ENCODE measurements at places on chromosomes 6 and 20.

DNA sequence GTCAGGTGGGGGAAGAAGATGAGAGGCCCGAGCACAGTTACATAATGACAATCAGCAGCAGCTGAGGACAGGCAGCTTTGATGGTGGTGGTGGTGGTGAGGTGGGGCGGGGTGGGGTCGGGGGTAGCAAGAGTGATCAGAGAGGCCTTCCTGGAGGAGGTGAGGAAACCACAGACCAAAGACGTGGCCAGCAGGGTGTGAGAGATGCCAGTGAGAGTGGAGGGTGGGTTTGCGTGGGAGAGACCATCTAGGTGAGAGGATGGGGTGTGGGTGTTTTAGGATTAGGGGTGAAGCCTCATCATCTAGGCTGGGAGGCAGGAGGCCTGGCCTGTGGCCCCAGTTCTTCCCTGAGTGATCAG lies 76.0 kb upstream of the TOX2 start:
- peaks cover 8% of the 10 kb centered on the region for H3K27me3 ChIP-seq
- no peak for DNase-seq
- H3K27ac ChIP-seq = no peak overlapping the region
- peaks cover 20% of the 10 kb centered on the region for H3K4me1 ChIP-seq
- no peak overlapping the region for H3K4me3 ChIP-seq

GRCh38 chr20:44750081-44750805 lies 4.6 kb downstream of the KCNK15 start:
- H3K27ac ChIP-seq = no peak overlapping the region
- H3K36me3 ChIP-seq = no peaks in the 10 kb centered on the region
- H3K27me3 ChIP-seq = peaks cover 38% of the 10 kb centered on the region
- DNase-seq = no peak

- no peaks in the 10 kb centered on the region for H3K36me3 ChIP-seq
- H3K4me3 ChIP-seq = no peak overlapping the region
- DNase-seq = no peak
- H3K27ac ChIP-seq = no peak overlapping the region
- H3K4me1 ChIP-seq = peaks cover 8% of the 10 kb centered on the region
These were observed 302.3 kb downstream of the PLCB1 start for GRCh38 chr20:8434326-8434876.

- peaks cover 30% of the 10 kb centered on the region for H3K27me3 ChIP-seq
- no peaks in the 10 kb centered on the region for H3K4me1 ChIP-seq
- H3K4me3 ChIP-seq = no peak overlapping the region
- no peaks in the 10 kb centered on the region for H3K36me3 ChIP-seq
- no peak for DNase-seq
These were observed 24.5 kb upstream of the ABCC10 start for GRCh38 chr6:43402820-43403219.

GRCh38 chr20:21325296-21325695 lies 22.2 kb downstream of the XRN2 start:
- DNase-seq = no peak
- H3K36me3 ChIP-seq = peaks cover 24% of the 10 kb centered on the region
- no peak overlapping the region for H3K4me3 ChIP-seq
- peak overlapping the region; percentile 1 for H3K27ac ChIP-seq
- peaks cover 30% of the 10 kb centered on the region for H3K4me1 ChIP-seq
- H3K27me3 ChIP-seq = no peaks in the 10 kb centered on the region

- H3K36me3 ChIP-seq = no peaks in the 10 kb centered on the region
- H3K27me3 ChIP-seq = peaks cover 94% of the 10 kb centered on the region
- DNase-seq = no peak
- peaks cover 7% of the 10 kb centered on the region for H3K4me1 ChIP-seq
These were observed 42.1 kb downstream of the HLA-DPB1 start for GRCh38 chr6:33117811-33118277.

DNA sequence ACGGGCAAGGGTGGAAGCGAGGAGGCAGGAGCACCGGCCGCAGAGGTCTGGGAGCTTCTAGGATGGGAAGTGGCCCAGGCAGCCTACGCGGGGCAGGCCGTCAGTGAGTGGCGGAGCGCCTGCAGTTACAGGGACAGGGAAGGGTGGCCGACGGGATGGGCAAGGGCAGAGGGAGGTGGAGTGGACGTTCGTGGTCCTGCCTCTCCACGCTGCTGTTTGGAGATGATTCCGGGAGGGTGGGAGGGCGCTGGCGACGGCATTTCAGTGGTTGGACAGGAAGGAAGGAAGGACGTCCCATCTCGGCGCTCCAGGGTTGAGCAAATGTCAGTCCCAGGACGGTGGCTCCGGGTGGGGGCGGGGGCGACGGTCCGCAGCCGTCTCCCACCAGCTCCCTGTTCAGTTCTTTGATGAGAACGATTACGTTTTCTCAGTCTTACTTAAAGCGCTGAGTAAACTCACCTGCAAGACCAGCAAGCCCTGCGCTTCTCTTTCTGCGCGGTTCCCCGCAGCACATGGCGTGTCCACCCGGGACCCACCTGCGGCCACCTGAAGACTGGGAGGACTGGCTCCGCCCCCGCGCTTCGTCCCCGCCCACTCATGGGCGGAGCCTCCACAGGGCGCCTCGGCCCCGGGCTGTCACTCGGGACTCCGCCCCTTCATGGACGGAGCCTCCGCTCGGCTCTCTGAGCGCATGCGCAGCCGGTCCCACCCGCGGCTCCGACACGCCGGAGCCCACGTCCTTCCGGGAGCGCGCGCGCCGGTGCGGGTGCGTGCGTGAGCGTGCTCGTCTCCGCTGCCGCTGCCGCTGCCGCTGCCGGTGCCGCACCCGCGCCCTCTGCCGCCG lies at the start of gene DNAJC5:
Gene DNAJC5, plus strand, starts transcription at position 769 of the 844 bp plus-strand sequence. CDS start 33,220 bp downstream, outside the sequence.
- H3K36me3 ChIP-seq = no peaks in the 10 kb centered on the region
- peak; percentile 91 for DNase-seq
- peaks cover 3% of the 10 kb centered on the region for H3K27me3 ChIP-seq
- peak within 1 kb of the TSS; percentile 97 for H3K4me3 ChIP-seq

GRCh38 chr20:47293631-47294030 lies 62.9 kb downstream of the ZMYND8 start:
- DNase-seq = no peak
- H3K27me3 ChIP-seq = no peaks in the 10 kb centered on the region
- no peak overlapping the region for H3K27ac ChIP-seq
- H3K36me3 ChIP-seq = peaks cover 34% of the 10 kb centered on the region

DNA sequence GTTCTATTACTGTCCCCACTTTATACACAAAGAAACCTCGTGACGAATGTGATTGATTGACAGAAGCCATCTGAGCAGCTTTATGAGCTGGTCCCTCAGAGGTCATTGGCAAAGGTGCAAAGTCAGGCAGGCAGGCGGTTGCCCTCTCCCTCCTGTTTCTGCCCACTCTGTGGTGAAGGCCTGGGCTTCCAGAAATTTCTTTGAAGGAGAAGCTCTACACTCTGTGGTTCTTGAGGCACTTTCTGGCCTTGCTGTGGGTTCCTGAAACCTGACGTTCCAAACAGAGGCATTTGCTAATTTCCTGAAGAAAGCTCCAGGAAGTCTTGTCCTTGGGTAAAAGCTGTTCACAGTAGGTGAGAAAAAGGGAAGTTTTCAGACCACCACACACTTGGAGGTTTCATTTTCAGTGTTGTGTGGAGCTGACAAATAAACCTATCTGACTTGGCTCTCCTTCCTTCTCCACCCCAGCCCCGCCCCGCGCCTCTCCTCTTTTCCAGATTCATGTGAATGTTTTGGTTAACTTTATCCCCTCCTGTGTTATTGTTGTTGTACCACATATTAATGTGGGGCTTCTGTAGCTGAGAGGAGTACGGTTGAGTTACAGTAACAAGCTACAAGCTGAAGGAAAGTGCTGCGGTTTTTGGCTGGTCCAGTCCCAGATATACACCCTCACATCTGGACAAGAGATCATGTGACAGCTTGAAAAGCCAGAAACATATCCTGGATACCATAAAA lies 274.1 kb downstream of the CLIC5 start:
- no peak for DNase-seq
- H3K4me3 ChIP-seq = no peak overlapping the region
- no peaks in the 10 kb centered on the region for H3K4me1 ChIP-seq
- H3K36me3 ChIP-seq = no peaks in the 10 kb centered on the region

DNA sequence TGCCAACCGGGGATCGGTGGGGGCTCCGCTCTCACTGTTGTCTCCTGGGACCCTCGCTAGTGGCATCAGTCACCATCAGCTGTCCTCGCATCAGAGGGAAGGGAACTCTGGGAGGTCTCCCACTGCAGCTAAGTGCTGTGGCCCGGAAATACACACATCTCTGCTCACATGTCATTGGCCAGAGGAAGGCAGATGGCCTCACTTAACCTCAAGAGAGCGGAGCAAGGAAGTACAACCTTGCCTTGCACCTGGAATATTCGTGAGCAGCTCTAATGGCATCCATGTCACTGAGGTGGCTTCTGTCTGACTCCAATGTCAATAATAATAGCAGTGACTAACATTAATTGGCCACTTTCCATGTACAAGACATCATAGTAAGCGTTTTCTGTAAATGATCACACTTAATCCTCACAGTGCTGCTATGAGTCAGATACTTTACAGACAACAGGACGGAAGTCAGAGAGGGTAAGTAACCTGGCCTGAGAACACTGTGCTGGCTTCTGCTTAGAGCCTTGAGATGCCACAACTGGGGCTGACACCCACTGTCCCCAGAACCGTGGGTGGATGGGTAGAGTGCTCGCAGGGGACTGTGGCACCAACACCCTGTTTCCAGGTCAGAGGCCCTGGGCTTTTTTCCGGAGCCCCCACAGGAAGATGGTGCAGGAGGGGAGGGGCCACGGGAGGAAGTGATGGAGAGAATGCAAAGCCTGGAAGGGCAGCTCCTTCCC lies 6.0 kb downstream of the LHFPL5 start:
- peaks cover 14% of the 10 kb centered on the region for H3K27me3 ChIP-seq
- no peaks in the 10 kb centered on the region for H3K36me3 ChIP-seq
- H3K4me1 ChIP-seq = no peaks in the 10 kb centered on the region
- DNase-seq = no peak
- H3K27ac ChIP-seq = no peak overlapping the region
- H3K4me3 ChIP-seq = no peak overlapping the region

DNA sequence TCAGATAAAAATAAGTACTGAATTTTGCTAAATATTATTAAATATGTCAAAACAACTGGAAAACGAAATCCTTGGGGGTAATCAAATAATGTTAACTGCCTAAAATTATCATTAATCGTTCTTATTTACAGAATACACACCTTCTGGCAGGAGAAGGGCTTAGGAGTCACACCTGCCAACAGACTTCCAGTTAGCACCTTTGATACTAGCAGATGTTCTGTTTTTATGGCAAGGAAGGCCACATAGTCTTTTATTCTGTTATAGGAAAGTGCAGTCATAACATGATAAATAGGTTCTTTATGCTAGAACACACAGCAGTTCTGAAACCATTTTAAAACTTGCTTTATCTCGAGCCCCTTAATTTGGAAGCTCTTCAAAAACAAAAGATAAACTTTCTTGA lies 464.1 kb downstream of the UTRN start:
- H3K27me3 ChIP-seq = no peaks in the 10 kb centered on the region
- no peak overlapping the region for H3K4me3 ChIP-seq
- peaks cover 7% of the 10 kb centered on the region for H3K36me3 ChIP-seq
- DNase-seq = no peak

DNA sequence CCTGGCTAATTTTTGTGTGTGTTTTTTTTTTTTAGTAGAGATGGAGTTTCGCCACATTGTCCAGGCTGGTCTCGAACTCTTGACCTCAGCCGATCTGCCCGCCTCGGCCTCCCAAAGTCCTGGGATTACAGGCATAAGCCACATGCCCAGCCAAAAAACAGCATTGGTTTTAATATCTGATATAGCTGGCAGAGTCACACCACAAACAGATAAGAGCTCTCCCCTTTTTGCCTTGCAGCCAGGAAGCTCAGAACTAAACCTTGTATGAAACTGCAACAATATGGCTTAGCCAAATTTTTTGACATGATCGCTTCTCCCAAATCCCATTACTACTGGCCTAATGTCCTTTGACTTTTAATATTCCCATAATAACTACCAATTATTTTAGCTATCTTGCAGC lies 4.9 kb downstream of the ACOT8 start:
- H3K36me3 ChIP-seq = no peaks in the 10 kb centered on the region
- H3K4me1 ChIP-seq = peaks cover 7% of the 10 kb centered on the region
- DNase-seq = no peak
- no peaks in the 10 kb centered on the region for H3K27me3 ChIP-seq
- H3K27ac ChIP-seq = no peak overlapping the region

GRCh38 chr20:22821081-22821727 lies 213.9 kb upstream of the SSTR4 start:
- H3K27me3 ChIP-seq = no peaks in the 10 kb centered on the region
- peaks cover 12% of the 10 kb centered on the region for H3K4me1 ChIP-seq
- no peaks in the 10 kb centered on the region for H3K36me3 ChIP-seq
- no peak for DNase-seq
- H3K4me3 ChIP-seq = no peak overlapping the region

DNA sequence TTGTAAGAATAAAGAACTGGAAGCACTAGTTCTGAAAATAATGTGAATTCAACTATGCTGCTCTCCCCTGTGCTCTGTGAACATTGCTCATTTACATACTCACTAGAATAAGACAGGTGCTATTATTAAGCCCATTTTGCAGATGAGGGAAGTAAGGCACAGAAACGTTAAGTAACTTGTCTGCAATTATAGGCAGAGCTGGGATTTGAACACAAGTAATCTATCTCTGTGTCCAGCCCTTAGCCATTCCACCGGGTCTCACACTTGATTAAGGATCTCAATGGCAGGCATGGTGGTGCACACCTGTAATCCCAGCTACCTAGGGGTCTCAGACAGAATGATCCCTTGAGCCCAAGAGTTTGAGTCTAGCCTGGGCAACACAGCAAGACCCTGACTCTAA lies 357.7 kb downstream of the CD83 start:
- H3K4me3 ChIP-seq = no peak overlapping the region
- H3K36me3 ChIP-seq = peaks cover 3% of the 10 kb centered on the region
- no peaks in the 10 kb centered on the region for H3K27me3 ChIP-seq
- no peak for DNase-seq

GRCh38 chr20:35823147-35823546 lies 51.3 kb downstream of the PHF20 start:
- DNase-seq = no peak
- peaks cover 10% of the 10 kb centered on the region for H3K4me1 ChIP-seq
- H3K4me3 ChIP-seq = no peak overlapping the region

DNA sequence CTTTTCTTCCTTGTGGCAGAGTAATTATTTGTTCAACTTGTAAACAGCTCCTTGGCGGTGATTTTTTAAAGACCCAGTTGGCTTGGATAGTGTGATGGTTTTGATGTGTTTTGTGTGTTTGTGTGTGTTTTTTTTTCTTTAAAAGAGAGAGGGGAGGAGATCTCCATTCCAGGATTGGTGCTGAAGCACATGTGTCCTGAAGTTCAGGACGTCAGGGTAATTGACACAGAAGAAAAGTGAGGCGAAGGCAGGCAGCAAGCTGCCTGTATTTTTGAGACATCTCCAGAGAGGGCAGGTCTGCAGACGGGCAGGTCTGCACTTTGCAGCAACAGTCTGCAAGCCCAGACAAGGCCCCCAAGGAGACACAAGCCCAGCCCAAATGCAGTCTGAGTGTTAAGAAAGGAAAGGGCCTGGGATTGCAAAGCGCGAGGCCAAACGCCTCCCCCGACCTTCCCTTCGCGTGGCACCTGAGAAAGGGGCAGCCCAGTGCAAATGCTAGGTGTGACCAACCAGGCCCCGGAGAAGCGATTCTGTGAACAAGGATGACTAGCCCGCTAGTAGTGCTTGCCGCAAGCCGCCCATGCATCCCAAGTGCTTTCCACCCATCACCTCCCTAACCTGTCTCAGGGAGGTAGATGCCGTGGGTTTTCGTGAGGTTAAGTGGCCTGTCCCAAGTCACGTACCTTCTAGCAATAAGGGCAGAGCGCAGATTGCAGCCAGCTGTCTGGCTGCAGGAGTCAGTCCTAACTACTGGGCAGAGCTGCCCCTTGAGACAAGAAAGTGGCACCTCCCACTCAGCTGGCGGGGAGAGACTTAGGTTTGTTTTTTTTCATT lies 230.5 kb downstream of the ZMYND8 start:
- H3K36me3 ChIP-seq = no peaks in the 10 kb centered on the region
- no peak for DNase-seq
- peak overlapping the region; percentile 71 for H3K27ac ChIP-seq
- H3K27me3 ChIP-seq = no peaks in the 10 kb centered on the region

All from neural crest cell (in vitro differentiated cells).